ENCODE measurements at places on chromosomes 5 and 9. TPM values are rescaled to one million over a fixed set of nuclear protein-coding genes. Genes with fewer than 3 reads are reported as not detected.

DNA sequence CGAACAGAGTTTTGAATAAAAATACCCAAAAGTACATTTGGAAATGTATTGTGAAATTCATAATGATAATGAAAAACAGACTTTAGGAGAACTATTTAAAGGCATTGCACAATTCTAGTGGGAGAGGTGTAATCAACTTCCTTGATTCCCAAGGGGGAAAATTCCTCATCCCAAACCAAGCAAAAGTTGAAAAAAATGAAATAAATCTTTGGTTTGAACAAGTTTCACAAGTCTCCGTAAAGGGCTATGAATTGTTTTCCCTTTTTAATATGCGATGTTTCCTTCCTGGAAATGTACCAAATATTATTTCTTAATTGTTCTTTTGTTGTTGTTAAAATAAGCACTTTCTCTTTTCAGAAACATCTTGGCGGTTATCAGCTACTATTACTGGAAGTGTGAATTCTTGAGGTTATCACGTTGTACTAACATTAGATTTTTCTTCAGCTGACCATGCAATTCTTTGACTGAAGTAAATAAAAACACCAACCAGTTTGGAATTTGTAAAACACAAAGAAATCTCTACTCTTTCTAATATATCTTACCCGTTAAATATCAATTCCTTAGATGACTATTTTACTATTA is 59.3 kb downstream of the SVEP1 start:
- no peak for DNase-seq

DNA sequence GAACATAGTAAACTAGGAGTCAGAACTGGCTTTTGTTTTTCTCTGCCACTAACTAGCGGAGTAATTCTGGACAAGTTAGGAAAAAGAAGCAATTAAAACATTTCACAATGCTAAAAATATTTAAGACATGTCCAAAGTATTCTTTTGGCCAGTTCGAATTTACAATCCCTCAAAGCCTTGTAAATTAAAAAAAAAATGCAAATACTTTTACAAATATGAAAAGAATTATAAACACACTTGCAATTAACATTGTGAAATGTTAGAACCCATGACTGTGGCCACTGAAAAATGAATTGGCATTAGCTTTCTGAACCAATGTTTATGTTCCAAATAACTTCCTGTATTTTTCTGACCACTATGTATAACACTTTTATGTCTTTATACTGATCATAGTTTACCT is 2.2 kb downstream of the RAD1 start:
- DNase-seq = no peak

GRCh38 chr5:19235101-19235584 is 752.9 kb downstream of the CDH18 start:
- DNase-seq = no peak

GRCh38 chr5:134490255-134490924 is 35.1 kb upstream of the JADE2 start:
- no peak for DNase-seq

GRCh38 chr9:71747576-71747975 is 20.7 kb downstream of the CEMIP2 start:
- DNase-seq = no peak

DNA sequence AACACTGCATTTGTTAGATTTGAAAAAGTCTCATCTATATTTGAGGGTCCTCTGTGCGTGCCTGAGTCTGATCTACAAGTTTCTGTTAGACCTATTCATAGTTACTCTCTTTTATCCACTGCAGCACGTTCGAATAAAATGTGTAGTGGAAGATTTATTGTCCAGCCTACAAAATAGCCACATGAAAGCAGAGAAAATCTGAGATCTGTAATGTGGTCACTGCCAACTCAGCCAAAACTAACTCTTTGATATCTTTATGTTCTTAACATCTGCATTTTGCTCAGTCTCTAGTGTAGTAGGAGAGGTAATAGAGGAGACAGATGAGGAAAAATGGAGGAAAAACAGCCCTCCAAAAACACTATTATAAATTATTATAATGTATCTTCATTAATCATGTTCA is 354.0 kb downstream of the NPR3 start:
- DNase-seq = no peak

DNA sequence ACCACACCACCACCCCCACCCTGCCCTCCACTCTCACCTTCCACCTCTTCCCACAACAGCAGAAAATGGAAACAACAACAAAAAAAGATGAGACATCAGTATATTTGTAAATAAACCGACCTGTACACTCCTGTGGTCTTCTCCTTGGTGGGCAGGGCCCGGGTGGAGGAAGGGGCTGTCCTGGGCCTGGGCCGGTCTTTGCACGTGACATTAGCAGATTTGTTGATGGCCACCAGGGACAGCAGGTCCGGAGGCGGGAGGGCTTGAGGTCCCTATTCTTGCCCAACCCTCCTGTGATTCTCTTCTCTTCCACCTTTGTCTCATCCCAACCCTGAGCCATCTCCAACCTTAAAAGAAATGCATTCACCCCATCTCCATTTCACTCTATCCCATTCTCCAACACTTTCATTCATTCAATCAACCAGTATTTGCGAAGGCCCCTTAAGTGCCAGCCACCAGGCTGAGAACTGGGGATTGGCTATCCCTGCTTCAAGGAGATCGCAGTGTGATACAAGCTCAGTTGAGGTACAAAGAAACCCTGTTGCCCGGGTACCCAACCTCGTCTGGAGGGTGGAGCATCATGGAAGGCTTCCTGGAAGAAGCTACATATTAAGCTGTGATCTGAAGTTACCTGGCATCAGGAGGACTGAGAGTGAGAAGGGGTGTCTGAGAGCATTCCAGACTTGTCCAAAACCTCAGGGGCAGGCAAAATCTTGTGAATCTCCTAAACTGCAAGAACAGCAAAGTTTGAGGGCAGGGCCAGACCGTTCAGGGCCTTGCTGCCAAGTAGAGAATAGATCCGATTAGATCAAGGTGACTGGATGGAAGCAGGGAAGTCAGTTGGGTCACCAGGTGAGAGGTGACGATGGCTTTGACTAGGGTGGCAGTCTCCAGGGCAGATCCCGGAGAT is 87.4 kb downstream of the LMX1B start:
- no peak for DNase-seq

DNA sequence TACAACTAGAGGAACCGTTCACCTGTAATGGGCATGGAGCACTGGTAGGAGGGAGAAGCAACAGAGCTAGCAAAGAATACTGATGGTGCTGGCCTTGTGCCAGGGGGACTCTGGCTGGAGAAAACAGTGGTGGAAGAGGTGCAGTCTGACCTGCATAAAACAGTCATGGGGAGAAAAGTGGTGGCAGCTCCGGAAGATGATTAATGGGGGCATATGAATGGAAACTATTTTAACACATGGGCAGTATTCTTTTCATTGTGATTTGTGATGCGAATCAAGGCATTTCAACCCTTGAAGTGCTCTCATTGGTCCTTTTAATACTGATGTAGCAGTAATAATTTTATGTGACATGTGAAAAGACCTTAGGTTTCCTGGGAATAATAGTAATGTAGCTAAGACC is 219.6 kb downstream of the ADAMTS6 start:
- DNase-seq = no peak

GRCh38 chr5:138408023-138408422 is 30.8 kb upstream of the REEP2 start:
- DNase-seq = no peak

DNA sequence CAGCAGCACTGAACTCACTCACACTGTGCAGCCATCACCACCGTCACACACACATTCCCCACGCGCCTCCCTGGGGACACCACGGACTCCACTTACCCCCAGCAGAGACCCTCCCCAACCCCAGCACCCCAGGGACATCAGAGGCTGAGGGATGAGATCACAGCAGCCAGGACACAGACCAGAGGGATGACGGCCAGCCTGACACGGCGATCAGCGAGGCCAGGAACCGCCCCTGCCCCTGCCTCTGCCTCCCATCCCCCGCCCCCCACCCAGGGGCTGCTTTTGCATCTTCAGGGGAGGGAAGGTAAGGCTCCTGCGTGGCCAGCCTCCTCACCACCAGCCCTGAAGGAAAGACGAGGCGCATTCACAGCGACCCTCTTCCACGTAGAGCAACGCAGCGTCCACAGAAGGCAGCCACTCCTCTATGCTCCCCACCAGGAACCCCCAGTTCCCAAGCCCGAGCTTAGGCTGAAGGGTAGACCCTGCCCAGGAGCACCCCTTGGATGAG is 104.5 kb downstream of the VAV2 start:
- no peak for DNase-seq

GRCh38 chr5:66989286-66989685 is 207.3 kb downstream of the CD180 start:
- DNase-seq = peak; percentile 82

GRCh38 chr5:218457-219291 is 554 bp downstream of the SDHA start:
- no peak for DNase-seq

DNA sequence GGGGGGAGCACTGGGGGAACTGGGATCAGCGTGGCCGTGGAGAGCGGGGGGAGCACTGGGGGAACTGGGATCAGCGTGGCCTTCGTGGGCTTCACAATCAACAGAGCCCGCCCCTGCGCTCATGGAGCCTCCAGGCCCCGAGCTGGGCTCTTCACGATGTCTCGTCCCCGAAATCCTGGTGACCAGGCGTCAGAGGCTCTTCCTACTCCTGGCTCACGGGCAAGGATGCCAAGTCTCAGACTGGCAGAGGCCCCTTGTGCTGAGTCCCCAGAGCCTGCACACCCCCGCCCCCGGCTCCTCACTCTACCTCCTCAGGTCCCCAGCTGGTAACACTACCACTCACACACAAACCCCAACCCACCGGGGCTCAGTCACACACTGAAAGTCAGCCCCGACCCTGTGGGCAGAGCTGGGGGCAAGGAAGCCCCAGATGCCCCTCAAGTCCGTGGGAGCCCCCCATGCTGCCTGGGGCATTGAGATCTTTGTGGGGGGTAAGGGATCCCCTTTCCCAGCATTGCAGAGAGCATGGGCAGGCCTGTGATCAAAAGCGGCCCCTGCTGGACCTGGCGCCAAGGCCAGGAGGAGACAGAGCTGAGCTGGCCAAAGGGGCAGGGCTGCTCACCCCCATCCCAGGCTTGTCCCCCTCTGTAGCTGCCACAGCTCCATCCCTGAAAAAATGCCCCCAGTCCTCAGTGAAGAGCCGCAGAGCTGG is 26.7 kb downstream of the LHX3 start:
- DNase-seq = no peak

DNA sequence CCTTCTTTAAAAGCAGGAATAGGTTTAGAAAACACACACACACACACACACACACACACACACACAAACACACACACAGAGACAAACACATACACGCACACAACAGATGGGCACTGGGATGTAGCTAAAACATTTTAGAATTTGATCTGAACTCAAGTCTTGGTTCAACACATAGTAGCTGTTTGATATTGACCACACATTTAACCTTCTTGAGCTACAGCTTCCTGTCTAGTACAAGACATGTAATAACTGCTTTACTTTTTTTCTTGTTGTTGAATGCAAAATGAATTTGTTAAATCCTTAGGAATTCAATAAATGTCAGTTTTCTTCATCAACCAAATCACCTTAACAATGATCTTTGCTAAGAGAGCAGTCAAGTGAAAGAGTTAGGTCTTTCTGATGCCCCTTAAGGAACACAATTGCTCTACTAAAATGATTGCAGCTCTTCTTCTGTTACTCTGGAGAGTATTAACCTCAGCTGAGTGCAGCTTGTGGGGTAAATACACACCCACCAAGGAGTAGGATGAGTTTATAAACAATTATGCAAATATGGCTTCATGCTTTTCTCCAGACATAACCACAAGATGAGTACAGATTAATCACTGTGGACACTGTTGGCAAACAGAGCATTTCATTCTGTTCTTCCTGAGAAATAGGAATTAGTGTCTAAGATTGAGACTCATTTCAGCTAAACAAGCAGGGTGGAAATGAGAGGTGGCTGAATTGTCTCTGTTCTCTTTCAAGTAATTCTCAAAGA is 302.9 kb upstream of the PAPPA start:
- DNase-seq = peak; percentile 22

Gene GABRA1
- total RNA-seq = not detected

Gene TAS2R1
- not detected for total RNA-seq

Gene RIGI
- 18.7 TPM for total RNA-seq

Gene MYOZ3
- total RNA-seq = 2.2 TPM

Gene SOHLH1
- not detected for total RNA-seq

Gene TAF11L10
- total RNA-seq = not detected

Gene PCDHGB6
- total RNA-seq = 1.4 TPM

Gene CARTPT
- total RNA-seq = not detected
